ENCODE measurements at places on chromosomes 6 and 20.
A peak's percentile ranks its signal among the peaks of the same experiment; 100 is the strongest.

DNA sequence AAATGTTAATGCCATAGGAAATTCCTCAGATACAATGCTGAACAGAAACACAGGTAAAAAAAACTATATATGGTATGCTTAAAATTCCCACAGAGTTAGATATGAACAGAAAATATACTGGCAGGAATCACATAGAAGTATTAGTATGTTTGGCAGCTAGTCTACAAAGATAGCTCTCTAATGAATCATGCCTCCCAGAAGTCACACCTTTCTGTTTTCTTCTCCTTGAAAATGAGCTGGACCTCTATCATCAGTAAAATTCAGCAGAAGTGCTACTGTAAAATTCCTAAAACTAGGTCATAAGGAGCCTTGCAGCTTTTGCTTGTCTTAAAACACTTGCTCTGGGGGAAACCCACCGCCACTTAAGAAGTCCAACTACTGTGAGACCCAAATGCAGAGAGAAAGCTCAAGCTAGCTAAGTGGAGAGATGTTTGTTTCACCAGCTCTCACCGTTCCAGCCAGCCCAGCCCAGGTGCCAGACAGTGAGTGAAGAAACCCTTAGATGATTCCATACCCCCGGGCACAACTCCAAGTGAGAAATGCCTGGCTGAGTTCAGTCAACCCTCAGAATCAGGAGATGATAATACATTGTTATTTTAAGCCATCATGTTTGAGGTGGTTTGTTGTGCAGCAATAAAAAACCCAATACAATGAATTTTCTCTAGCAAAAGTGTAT is 43.0 kb downstream of the TSPYL4 start:
- DNase-seq = peak; percentile 26

DNA sequence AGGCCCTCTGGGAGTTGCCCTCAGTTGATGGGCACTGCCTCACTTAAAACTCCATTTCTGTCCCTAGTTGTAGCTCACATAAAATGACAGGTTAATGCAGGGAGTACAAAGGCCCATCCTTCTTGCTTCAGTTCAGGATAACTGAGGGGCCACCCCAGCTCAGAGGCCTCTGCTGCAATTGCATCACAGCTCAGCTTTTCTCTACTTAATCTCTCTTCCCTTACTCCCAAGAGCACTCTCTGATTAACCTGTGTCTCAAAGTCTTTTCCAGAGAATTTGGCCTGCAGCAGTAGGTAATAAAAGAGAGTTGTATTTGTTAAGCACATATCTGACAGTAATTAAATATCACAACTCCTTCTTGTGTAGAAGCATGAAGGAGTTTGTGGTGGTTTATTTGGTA is 40.9 kb upstream of the FLRT3 start:
- DNase-seq = no peak

- DNase-seq = no peak
These were observed 72.3 kb upstream of the BEND3 start for GRCh38 chr6:107187630-107188029.

GRCh38 chr20:10682939-10683338 is 9.1 kb upstream of the JAG1 start:
- DNase-seq = no peak

GRCh38 chr6:1499777-1500176 is 109.9 kb upstream of the FOXC1 start:
- DNase-seq = no peak

DNA sequence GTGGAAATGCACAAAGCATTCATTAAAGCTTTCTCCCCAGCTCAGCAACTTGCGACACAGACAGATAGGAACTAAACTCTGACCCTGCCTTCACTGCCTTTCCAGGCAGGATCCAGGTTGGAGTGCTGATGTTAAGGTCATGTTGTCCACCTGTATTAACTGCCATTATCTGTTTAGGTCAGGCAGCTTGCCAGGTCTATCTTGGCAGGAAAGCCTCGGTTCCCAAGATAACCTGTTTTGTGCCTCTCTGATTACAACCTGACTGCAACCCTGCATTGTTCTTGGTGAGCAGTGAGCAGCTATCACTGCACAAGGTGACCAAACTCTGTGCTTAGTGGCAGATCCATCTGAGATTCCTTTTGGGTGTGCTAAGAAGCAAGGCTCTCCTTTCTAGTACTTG is 23.2 kb upstream of the ELOVL2 start:
- DNase-seq = no peak

- no peak for DNase-seq
These were observed 14.2 kb downstream of the MANBAL start for GRCh38 chr20:37303637-37304036.

All from GM03348 (cell line).